ENCODE measurements at places on chromosomes 7 and 10.

GRCh38 chr7:117961235-117961634, 88.0 kb upstream of the CTTNBP2 start:
- DNase-seq: no peak

DNA sequence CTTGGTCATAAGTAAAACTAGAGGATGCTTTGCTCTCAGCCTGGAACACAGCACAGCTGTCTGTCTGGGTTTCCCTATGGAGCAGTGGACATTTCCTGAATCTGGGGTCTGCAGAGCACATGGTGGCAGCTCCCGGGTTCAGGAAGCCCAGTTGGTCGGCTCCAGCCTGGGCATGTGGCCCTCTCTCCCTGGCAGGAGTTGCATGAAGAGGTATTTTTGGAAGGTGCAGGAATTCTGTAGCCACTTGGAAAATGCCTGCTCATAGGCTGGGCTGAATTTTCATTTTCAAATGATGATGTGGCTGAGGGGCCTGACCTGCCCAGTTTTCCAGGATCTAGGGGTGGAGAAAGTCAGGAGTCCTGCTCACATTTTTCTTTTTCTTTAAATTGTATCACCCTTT, 6.7 kb upstream of the TPST1 start:
- DNase-seq: no peak

GRCh38 chr10:89064748-89065147, 74.2 kb downstream of the FAS start:
- no peak for DNase-seq

- no peak for DNase-seq
Observed at GRCh38 chr10:93461109-93461806, 20.9 kb downstream of the MYOF start.

DNA sequence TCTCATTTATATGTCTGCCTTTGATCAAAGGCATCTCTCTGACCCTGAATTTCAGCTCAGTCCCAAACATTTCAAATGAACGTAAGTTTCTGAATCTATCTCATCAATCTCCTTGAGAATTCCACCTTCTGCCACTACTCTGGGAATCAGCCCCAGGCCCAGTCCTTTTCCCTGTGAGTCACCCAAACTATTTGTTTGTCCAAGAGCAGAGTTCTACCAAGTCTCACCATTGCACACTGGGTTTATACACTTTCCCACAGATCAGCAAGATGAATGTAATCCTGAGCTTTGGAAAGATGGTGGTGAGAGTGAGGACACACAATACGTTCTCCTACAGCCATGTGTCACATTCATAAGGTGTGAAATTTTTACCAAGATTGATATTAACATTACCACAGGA, 251.3 kb upstream of the VWC2 start:
- DNase-seq: no peak

GRCh38 chr10:69439813-69440506, 11.3 kb upstream of the TSPAN15 start:
- no peak for DNase-seq
